Activated naive CD4-positive, alpha-beta T cell treated with anti-CD3 and anti-CD28 coated beads, Interleukin-2, amount 50 U/mL, for 72 hours (primary cell): ENCODE measurements at places on chromosomes 3 and 15. TPM values are rescaled to one million over a fixed set of nuclear protein-coding genes. Genes with fewer than 3 reads are reported as not detected.

DNA sequence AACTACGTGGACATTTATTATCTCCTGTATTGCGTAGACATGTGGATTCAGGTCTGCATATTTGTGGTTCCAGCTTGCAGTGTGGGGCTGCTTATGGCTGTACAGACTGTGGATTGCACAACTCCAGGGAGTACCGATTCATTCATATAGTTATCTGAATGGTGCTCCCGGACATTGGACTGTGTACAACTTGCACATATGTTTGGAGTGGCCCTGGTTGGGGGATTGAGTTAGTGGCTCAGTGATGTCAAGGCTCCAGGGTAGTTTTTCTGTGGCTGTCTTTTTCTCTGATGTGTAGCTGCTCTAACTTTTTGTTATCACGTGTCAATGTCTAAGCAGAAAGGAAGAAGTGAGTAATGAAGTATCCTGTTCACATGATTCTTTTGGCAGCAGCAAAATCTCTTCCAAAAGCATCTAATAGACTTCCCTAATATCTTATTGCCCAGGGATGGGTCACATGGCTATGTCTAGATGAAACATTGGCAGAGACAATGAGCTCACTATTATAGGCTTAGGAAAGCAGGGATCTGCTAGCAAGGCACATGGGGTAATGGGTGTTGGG lies 15.8 kb downstream of the ST3GAL6 start:
- no peak for DNase-seq

Gene C3orf85
- not detected for total RNA-seq

Gene TIMMDC1
- 79.2 TPM for total RNA-seq

Gene SLC6A1
- total RNA-seq: not detected

Gene UQCRC1
- 269 TPM for total RNA-seq
